ENCODE measurements at places on chromosomes 7 and 10.

DNA sequence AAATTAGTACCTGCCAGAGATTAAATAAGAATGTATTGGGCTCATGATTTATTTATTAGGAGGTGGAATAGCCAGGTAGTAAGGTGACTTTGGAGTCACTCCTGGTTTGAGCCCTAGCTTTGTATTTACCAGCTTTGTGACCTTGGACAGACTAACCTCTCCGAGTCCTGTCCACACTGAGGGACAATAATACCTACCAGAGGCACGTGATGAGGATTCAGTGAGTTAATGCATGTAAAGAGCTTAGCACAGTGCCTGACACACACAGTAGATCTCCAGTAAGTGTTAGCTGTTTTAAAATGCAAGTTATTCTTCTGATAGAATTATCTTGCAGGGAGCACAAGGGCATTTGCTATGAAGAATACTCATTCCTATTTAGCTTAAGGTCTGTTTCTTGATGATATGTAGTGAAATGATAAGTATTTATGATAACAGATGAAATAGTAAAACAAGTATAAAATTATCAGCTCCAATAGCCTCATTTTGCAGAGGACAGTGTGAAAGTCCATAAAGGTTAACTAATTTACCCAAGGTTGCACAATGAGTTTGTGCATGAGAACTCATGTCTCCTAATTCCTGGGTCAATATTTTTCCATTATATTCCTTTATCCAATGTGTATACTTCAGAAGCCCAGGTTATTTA is 36.4 kb downstream of the RABGEF1 start:
- DNase-seq: no peak

- no peak for DNase-seq
Observed at GRCh38 chr7:25636871-25637283, 408.6 kb upstream of the NPVF start.

DNA sequence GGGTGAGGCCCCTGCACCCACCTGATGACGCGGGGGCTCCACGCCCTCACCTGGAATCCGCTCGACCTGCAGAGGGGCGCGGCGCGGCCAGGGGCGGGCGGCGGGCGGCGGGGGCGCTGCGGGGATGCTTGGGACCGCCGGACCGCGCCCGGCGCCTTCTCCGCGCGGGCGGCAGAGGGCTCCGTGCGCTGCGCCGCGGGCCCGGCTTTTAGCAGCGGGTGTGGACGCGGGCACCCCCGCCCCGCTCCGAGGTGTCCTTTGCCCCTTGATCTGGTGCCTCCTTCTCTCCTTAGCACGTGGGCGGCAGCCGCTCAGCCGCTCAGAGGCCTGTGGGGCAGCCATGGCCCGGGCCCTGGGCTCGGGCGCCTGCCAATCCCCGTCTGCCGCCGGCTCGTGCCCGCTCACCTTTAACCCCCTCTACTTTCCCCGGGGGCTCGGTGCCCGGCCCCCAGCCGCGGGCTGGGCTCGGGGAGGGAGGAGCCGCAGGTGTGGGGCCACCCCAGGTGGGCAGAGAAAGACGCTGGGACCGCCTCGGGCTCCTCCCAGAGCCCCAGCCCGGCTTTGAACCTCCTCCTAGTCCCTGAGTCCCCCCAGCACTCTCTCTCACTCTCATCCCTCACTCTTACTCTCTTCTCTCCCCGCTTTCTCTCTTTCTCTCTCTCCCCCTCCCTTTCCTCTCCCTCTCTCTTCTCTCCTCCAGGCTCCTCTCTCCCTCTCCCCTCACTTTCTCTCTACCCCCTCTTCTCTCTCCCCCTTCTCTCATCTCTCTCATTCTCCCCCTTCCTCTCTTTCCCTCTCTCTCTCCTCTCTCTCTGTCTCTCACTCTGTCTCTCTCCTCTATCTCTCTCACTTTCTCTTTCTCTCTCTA is 19.7 kb upstream of the VPS37D start:
- DNase-seq: no peak

- no peak for DNase-seq
Observed at GRCh38 chr7:30633223-30633622, 38.5 kb downstream of the GARS1 start.

GRCh38 chr7:99837649-99838361 is 10.0 kb downstream of the CYP3A43 start:
- DNase-seq: no peak

All from NCI-H187 (cell line).